ENCODE measurements at places on chromosomes 3 and 15.
A peak's percentile ranks its signal among the peaks of the same experiment; 100 is the strongest.

- no peak for DNase-seq
Measured at GRCh38 chr3:193313061-193313958, 65.2 kb downstream of the ATP13A5 start.

DNA sequence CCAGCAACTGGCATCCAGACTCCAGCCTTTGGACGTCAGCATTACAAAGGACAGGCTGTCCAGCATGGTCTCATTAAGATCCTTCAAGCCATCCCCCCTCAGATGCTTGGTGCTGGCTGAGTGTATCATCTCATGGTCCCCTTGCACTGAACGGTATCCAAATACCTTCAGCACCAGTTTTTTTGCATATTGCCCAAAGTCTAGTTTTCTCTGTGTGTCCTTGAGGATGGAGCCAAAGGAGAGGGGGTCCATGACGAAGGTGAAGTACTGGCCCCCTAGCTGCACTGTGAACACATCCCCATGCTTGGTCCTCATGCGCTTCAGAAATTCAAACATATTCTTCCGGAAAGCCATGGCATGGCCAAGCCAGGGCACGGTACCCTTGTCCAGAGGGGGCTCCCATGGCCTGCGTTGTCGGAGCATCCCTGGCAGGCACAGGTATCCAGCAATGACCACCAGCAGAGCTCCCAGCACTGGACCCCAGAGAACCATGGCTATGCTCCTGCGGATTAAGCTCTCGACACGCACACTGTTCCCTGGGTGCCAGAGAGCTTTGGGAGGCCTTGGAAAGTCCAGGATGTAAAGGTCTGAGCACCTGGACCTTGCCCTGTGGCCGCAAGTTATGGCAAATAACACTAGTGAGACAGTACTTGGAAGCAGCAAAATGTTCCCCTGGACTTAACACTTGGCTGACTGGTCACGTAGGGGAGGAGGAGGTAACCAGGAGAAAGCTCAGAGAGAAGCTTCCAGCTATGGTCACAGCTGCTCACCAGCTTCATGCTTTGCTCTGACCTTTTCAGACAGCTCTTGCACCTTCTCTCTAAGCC, at the start of gene CYP8B1:
Gene CYP8B1 (minus strand): TSS at position 555 of the 827 bp plus-strand sequence. CDS start 63 bp downstream, at position 492.
- DNase-seq: no peak

DNA sequence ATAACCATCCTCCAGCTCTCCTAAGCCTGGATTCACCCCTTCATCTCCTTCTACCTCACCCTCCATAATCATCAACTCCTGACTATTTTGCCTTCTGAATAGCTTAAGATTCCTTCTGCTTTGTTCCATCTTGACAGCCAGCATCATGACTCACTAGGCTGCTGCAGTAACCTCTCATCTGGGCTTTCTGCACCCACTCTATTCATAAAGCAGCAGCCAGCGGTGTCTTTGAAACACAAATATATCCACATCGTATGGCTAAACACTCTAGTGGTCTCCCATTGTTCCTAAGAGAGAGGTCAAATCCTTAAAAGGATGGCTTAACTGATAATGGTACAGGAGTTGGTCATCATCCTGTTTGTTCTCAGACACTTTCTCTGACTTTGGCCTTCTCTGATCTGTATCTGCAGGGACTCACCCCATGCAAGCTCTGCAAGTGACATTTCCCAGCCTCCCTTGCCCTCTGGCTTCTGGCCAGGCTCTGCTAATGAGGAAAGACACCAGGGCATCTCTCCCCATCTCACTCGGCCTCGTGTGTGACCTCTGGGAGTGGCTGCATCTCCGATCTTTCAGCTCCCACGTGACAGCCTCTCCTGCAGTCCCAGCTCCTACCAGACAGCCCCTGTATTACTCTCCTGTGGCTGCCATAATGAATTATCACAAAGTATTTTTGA, 6.2 kb downstream of the GRK7 start:
- peak; percentile 14 for DNase-seq

GRCh38 chr3:170244576-170244975, 22.4 kb downstream of the PRKCI start:
- DNase-seq: no peak

Data from AG08395 (cell line).